Uterus (tissue), 4 donors: ENCODE measurements at places on chromosomes 5 and 9. TPM values are rescaled to one million over a fixed set of nuclear protein-coding genes. Genes with fewer than 3 reads are reported as not detected.

DNA sequence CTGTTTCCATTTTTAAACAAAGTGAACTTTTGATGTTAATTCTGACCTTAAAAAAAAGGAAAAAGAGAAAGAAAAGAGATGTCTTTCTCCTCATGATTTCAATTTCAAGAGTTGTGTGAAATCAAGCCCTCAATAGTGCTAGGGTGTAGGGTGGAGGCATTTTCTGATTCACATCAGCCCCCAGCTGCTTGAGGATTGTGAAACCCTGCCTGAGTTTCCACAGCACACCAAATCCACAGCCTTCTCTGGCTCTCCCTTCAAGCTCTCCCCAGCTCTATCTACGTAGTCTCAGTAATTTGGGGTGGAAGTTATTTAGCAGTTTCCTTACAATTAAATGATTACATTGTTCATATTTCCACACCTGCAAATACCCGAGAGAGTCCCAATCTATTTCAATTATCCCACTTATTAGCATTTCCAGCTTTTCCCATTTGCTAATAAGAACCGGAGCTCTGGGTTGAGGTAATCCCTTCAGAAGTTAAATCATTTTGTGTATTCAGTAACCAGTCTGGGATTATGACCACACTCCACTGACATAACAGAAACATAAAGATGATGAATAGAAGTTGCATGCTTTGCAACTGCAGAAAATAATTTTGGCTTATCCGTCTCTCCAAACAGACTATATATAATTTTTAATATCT lies 54.9 kb downstream of the MTX3 start:
- peak; percentile 46 for DNase-seq

DNA sequence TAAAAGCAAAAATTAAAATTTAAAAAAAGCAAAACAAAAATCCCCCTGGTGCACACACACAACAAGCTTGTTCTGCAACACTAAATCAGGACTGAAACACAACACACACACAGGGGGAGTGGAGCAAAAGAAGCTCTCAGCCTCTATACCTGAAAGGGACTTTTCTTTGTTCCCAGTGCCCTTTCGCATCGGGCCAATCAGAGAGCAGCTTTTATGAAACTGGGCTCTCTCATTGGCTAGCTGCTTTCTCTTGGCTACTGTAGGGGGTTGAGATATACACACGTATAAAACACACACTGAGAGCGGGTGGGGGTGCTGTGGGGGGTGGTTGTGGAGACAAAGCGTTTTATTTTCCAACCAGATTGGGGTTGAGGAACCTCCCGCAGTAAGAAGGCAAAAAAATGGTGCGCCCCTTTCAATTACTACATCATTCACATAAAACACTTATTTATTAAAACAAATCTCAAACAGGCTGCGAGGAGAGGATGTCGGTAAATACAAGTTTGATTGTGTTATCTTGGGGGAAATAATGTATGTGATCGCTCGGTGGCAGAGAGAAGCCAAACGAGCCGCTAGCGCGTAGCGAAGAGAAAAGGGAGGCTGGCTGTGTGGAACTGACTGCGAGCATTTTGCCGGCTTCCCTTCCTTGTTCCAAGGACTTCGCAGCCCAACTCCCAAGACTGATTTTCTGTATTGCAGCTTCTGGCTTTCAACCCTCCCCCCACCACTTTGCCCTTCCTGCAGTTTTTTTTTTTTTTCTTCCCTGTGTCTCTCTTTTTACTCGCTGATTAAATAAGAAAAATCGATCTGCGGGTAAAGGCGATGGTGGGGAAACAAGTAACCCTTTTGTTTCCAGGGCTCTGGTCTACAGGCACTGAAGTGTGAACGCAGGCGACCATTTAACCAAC lies 2.5 kb upstream of the ZNF608 start:
- peak; percentile 84 for DNase-seq

DNA sequence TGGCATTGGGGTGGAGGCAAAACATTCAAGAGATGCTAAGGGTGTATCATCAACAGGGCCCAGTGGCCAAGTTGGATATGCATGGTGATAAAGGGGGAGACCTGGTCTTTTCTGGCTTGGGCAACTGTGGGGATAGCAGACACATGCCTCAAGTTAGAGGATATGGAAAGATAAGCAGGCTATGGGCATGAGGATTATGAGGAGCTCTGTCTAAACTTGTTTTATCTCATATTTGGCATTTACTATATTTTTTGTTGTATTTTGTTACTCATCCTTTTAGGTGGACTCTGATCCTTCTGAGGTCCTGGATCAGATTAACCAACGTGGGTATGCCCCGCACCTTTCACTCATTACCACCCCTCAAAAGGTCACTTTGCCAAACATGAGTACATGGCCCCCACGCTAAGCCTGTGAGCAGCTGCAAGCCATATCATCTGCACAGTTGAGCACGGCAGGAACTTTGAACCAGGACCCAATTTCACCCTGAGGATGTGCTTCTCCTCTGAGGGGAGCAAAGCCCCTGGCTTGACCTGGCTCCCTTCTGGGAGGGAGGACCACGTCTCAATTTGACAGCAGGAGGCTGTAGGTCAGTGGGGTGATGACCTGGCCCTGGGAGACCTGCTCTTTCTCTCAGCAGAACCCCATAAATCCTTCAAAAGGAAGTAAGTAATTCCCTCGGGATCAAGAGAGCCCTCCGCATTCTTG lies 71.1 kb upstream of the CD180 start:
- peak; percentile 65 for DNase-seq

Gene GABRA6
- total RNA-seq: not detected

DNA sequence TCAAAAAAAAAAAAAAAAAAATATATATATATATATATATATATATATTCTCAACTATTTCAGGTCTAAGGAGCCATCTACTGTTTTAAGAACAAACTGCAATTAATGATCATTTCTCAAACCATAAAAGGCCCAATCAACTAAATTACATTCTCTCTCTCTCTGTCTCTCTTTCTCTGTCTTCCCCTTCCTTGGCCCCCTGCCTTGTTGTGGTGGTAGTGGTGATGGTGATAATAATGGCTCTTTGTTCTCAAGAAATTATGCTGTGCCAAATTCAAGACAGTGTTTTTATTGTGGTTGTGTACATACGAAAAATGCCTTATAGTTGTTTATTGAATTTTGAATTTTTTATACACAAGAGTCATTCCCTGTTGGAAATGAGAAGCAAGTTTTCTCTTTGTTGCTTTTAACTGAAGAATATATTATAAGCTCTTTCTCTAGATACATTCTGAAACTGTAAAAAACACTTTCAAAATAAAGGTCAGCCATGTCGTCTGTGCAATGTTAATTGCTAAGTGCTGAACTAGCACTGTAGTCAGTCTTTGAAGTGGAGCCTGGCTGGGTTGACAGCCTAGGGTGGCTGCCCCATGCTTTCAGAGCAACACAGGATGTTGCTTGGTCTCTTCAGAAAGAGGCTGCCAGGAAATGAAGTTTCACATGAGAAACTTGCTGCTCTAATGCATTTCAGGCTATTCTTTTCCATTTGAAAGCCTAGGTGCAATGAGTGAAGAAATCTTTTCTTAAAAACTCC lies 96.0 kb downstream of the HINT1 start:
- DNase-seq: no peak

GRCh38 chr5:1959725-1960581 lies 77.2 kb upstream of the IRX4 start:
- DNase-seq: no peak

Gene DOCK2
- total RNA-seq: 17.4 TPM

Gene CAMK2A
- 2.0 TPM for total RNA-seq

GRCh38 chr5:3195994-3196393 lies 399.6 kb upstream of the IRX1 start:
- DNase-seq: no peak
